KG1 (cell line): ENCODE measurements at places on chromosomes 2 and 18.

DNA sequence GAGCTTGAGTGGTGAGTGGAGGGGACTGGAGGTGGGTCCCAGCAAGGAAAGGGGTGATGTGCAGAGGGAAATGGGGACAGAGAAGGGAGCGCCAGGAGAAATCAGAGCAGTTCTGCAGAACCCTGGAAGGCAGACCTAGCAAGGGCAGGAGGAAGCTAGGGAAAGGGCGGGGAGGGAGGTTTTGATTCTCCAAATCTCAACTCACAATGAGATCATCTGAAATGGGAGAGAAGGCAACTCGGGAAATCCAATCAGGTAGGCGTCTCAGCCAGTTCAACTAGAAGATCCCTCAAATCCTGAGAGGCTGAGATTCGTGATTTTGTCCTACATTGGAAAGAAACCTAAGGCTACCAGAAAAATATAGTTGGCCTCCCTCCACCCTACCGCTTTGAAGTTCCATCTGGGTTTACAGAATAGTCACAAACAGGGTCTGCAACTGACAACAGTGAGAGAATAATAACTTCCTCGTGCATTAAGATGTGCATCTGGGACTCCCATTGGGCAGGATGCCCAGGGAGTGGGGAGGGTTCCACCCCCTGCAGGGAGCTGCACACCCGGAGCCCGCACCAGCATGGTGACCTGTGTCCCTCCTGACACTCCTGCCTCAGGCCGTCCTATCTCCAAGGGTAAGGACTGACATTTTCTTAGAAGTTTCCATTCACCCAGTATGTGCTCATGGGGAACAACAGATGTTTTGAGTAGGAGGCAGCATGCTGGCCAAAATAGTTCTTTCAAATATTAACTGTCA is 113.3 kb upstream of the ODC1 start:
- no peak for DNase-seq

- no peak for DNase-seq
Measured at GRCh38 chr2:148875387-148876051, 492 bp downstream of the KIF5C start.

DNA sequence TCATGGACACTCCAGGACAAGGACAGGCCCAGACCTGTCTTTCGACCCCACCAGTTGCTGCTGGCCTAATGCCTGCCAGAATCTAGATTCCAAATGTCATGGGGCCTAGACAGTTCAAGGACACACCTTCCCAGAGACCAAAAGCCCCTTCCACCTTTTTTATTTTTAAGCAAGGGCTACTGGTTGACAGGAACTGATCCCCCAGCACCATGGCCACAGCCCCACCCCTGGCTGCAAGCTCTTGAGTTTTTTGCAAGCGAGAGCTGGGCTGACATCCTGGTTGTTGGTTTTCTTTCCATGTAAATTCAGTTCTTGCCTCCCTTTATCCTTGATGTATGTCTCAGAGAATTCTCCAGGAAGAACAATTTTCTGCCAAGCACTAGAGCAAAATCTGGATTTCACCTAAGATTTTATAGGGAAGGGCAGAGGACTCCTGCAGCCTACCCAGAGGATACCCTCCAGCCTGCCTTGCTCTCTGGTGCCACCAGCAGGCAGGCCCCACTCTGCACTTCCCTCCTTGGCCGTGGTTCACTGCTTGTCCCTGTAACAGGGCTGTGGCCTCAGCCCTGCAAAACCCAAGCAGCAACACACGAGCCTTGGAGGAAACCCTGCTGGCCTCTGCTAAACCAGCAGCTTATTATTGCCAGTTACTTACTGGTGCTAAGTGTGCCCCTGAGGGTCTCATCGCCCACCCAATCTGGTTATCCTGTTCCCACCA is 97.7 kb downstream of the TWIST2 start:
- DNase-seq: no peak

- DNase-seq: no peak
Measured at GRCh38 chr2:31141443-31142085, 3.3 kb upstream of the GALNT14 start.

GRCh38 chr2:205024822-205025518 is 479.7 kb downstream of the PARD3B start:
- DNase-seq: no peak

- DNase-seq: no peak
Measured at GRCh38 chr2:144835634-144836350, 315.9 kb upstream of the ZEB2 start.

- no peak for DNase-seq
Measured at GRCh38 chr18:79584491-79585394, 94.9 kb upstream of the CTDP1 start.

DNA sequence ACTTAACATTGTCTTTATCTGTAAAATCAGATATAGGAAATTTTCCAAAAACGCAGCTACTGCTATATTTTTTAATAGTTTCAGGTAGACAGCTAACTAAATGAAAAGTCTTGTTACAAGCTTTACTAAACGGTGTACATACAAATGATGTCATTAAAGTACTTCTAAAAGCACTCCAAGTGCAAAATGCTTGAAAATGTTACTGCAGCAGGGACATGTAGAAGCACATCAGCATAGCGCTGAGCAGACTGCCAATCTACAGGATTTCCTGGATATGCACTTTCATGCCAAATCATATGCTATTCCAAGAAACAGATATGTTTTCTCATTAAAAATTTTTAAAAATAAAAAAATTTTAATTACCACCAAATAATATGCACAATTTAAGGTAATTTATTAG is 61.7 kb downstream of the SMAD2 start:
- DNase-seq: no peak

- no peak for DNase-seq
Measured at GRCh38 chr18:42956287-42956686, 159.2 kb downstream of the RIT2 start.

GRCh38 chr2:161384864-161385263 is 31.2 kb upstream of the TBR1 start:
- no peak for DNase-seq

- no peak for DNase-seq
Measured at GRCh38 chr18:54086046-54086802, 138.2 kb downstream of the MBD2 start.
